Naive thymus-derived CD8-positive, alpha-beta T cell (primary cell): ENCODE measurements at places on chromosomes 13 and 19.

GRCh38 chr19:19911150-19911549 lies 10.4 kb downstream of the ZNF93 start:
- DNase-seq: no peak

GRCh38 chr19:46748325-46749109 lies 2.3 kb upstream of the STRN4 start:
- DNase-seq: peak; percentile 87

DNA sequence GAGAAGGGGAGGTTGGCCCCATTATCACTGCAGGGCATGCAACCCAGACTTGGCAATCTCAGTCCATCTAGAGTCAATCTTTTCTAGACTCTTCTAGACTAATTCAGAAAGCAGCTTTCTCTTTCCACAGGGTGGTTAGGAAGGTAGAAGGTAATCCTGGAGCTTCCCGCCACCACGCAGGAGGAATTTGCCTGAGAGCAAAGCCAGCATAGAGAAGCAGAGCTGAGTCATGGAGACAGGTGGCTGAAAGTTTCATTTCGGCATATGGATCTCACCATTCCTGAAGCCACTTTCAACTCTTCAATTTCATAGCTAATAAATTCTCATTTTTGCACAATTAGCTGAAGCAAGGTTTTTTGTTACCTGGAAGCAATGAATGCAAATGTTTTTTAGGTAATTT lies 29.0 kb upstream of the FFAR2 start:
- DNase-seq: no peak

- DNase-seq: no peak
Measured at GRCh38 chr13:28499609-28500008, 4.7 kb upstream of the FLT1 start.

- no peak for DNase-seq
Measured at GRCh38 chr19:6076675-6077463, 33.4 kb downstream of the RFX2 start.

DNA sequence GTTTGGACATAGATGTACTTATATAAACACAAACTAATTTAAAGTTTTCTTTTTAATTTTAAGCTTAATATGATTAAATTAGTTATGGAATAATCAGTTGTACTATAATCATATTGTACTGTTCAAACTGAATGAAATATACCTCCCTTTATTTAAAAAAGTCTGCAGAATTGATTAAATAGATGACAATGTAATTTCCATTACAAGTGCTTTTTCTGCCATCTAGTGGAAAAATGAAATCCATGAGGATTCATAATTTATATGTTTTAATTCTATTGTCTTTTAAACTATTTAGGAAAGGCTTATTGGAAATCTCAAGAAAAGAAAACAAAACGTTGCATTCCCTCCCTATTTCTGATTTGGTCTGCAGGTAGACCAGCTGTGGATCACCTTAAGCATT lies 30.9 kb downstream of the MZT1 start:
- DNase-seq: no peak

DNA sequence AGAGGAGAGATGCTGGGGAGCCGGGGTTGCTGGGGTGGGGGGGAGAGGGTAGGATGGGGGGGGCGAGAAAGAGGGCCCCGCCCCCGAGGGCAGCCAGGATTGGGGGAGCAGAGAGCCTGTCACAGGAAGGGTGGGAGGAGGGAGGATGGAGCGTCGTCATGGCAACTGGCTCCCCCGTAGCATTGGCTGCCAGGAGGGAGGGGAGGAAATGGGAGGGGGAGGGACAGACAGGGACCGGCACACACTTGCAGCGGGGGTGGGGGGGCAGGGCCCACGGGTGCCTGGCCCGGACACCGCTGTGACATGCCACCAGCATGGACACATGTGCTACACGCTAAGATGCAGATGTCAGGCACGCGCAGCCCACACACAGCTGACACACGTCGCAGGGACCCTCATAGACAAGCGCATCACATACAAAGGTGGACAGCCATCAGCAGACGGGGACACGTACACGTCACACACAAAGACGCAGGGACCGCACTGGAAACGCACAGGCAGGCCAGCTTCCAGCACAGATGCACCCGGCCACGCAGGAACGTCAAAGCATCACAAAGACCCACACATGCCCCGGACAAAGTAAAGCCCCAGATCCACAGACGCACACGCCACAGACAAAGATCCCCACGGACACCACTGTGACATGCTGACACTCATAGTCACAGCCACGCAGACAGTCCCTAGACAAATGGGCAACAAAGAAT lies at the start of gene LMTK3:
Gene LMTK3, minus strand, starts transcription at position 36 of the 704 bp plus-strand sequence. CDS start 259 bp downstream, outside the sequence.
- peak; percentile 88 for DNase-seq

DNA sequence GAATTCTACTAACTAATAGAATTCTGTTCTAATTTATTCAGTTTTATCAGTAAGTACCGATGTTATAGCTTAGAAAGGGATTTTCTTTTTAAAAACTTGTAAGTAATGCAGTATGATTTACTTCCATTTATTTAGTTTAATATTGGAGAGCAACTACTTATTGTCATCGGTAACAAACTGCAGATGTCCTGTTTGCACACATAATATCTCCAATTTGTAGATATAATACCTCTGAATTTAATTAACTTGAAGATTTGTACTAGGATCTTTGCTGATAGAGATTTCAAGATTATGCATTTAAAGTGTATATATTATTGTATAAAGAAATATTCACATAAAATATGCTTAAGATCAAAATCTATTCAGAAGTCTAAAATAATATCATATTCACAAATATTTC lies 356.7 kb downstream of the PCDH17 start:
- no peak for DNase-seq

- no peak for DNase-seq
Measured at GRCh38 chr19:1872807-1873523, 9.6 kb upstream of the KLF16 start.

- no peak for DNase-seq
Measured at GRCh38 chr19:39926170-39926760, 8.2 kb downstream of the FCGBP start.

- DNase-seq: no peak
Measured at GRCh38 chr13:92362717-92363116, 863.9 kb upstream of the GPC6 start.

DNA sequence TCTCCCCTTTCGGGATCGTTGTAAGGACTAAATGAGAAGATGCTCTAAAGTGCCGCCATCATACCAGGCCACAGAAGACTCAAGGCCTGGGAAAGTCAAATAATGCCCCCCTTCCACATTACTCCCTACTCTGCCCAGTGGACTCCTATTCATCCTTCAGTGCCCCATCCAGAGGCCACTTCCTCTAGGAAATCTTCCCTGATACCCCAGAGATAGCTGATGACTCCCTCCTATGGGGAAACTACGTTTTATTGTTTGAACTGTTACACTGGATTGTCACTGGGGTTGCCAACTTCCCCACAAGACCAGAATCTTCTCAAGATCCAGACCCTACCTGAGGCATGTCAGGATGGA lies 14.2 kb downstream of the MEIS3 start:
- no peak for DNase-seq

GRCh38 chr13:24574847-24575246 lies 62.3 kb upstream of the PARP4 start:
- DNase-seq: no peak

- DNase-seq: peak; percentile 13
Measured at GRCh38 chr13:32585550-32586079, 637 bp upstream of the PDS5B start.

DNA sequence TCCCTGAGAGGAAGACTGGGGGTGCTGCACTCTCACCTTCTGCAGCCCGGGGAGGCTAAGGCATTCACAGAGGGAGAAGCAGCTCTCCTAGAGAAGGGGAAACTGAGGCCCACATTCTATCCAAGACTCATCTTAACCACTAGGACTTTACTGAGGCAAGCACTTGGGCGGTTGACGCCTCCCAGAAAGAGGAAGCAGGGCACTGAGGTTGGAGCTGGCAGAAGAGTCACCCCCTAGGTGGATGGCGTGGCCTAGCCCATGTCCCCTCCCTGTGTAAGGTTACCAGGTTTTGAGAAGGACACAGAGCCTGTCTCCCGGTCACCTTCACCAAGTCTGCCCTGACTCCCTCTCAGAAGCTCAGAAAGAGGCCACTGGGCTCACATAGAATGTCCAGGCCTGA lies 2.7 kb downstream of the S1PR2 start:
- no peak for DNase-seq

DNA sequence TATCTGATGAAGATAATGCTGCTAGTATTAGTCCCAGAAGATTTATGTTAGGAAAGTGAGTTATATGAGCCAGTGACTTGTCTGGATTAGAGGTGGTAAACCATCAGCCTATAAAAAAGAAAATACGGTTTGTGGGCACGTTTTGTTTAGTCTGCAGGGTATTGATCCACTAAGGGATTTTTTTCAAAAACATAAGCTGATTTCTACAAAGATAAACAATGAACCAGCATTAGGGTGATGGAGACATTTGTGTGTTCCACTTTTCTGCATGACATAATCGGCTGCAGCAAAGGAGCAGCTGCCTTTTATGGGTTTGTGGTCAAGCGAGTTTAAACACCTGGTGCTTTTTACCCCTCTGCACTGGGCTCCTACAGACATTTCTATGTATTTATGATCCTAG lies 836.4 kb upstream of the GPC6 start:
- DNase-seq: no peak

DNA sequence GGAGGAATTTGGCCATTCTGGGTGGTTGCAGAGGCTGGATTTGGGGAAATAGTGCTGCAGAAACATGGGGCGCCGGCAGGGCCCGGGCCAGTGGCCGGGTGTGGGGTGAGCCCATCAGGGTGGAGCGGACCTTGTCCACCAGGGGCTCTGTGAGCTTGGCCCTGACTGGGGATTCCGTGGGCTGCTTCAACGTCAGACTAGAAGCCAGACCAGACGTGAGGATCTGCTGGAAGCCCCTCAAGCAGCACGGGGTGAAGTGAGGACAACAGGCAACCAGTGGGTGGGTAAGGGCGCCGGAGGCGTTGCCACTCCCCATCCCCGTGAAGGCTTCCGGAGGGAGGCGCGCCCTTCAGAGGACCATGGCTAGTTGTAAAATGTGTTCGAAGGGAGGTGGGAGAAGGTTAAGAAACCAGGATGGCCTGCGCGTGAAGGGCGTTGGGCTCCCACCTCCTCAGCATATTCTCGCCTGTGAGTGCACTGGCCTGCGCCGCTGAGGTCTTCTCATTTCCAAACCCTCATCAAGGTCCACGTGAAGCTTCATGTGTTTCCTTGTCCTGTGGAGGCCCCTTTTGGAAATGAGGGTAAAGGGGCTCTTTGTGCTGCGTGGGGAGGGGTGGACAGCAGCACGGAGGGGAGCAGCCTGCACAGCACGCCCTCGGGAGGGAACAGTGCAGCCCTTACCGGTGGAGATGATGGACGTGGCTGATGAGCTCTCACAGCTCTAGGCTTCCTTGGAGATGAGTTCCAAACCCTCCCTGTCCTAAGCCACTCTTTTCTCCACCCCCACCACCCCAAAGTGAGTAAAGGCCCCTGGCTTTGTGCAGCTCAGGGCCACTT lies 8.3 kb downstream of the TEX29 start:
- no peak for DNase-seq

- DNase-seq: no peak
Measured at GRCh38 chr19:14758816-14759215, 19.5 kb downstream of the ADGRE2 start.

- no peak for DNase-seq
Measured at GRCh38 chr19:3320354-3320670, 46.1 kb upstream of the NFIC start.

GRCh38 chr19:46670813-46671212 lies 9.8 kb upstream of the DACT3 start:
- no peak for DNase-seq

DNA sequence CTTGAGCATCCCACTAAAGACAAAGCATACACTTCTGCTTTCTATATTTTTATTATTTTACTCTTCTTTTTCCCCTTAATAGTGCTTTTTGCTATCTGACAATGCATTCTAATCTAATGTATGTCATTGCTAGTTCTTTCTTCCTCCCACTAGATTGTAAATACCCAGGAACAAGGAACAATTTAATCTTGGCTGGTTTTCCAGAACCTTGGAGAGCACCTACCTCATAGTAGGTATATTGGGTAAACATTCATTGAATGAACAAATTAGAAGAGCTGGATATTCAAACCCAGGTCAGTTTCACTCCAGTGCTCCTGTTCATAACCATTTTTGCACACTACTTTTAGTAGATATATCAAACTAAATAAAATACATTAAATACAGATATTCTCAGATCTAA lies 1617.6 kb upstream of the SLC10A2 start:
- DNase-seq: no peak

GRCh38 chr13:111663505-111663904 lies 343.1 kb downstream of the TEX29 start:
- DNase-seq: no peak

- no peak for DNase-seq
Measured at GRCh38 chr19:27872370-27872769, 1340.6 kb downstream of the UQCRFS1 start.

DNA sequence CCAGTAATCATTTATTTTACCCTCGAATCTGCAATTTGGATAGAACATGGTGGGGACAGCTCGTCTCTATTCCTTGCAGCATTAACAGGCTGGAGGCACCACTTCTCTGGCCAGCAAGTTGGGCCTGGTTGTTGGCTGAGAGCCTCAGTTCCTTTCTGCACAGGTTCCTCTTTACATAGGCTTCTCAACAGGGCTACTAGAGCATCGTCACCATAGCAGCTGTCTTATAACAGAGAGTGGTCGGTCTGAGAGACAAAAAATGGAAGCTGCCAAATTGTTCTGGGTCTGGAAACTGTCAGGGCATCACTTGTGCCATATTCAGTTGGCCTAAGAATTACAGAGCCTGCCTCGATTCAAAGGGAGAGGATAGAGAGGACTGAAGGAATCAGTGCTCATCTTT lies 86.7 kb downstream of the DNAJC15 start:
- DNase-seq: no peak

DNA sequence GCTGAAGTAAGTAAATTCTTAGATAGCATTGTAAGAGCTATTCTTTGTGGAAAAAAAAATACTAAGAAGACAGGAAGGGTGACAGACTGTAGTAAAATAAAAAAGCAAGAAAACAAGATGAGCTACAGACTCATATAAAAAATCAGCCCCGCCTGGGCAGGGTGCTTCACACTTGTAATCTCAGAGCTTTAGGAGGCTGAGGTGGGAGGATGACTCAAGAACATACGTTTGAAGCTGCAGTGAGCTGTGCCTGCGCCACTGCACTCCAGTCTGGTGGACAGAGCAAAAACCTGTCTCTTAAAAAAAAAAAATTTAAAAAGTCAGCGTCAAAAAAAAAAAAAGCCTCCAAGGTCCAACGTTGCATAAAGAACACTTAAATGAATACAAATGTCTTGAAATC lies 102.1 kb downstream of the VWA8 start:
- no peak for DNase-seq

DNA sequence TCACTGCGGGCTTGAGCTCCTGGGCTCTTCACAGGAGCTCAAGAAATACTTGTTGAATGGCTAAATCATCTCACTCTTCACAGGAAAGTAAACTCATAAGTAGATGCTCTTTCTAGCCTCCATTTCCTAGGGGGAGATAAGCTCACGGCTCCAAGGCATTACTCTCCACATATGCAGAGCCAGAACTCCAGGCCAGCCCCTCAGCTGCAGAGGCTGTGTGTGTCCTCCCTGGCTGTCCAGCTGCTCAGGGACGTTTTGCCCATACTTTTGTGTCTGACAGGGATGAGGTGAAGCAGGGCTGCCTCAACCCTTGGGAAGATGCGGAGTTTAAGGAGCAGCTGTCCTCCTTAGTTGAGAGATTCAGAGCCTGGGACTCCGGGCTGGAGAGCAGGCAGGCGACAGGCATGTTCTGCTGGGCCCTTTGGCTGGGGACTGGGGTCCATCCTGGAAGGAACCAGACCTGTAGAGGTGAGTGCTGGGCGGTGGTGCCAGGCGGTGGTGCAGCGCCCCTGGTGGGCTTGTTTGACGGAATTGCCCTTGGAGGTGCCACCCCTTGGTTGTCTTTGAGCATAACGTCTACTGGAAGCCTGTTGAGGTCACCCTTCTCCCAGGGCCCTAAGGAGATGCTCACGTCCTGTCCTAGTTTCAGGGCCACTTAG lies 20.5 kb upstream of the SLC15A1 start:
- no peak for DNase-seq

GRCh38 chr13:36954542-36954941 lies 34.5 kb upstream of the SMAD9 start:
- DNase-seq: no peak
